Transverse colon (tissue), 4 donors: ENCODE measurements at places on chromosomes 16 and 17. TPM values are rescaled to one million over a fixed set of nuclear protein-coding genes. Genes with fewer than 3 reads are reported as not detected.

DNA sequence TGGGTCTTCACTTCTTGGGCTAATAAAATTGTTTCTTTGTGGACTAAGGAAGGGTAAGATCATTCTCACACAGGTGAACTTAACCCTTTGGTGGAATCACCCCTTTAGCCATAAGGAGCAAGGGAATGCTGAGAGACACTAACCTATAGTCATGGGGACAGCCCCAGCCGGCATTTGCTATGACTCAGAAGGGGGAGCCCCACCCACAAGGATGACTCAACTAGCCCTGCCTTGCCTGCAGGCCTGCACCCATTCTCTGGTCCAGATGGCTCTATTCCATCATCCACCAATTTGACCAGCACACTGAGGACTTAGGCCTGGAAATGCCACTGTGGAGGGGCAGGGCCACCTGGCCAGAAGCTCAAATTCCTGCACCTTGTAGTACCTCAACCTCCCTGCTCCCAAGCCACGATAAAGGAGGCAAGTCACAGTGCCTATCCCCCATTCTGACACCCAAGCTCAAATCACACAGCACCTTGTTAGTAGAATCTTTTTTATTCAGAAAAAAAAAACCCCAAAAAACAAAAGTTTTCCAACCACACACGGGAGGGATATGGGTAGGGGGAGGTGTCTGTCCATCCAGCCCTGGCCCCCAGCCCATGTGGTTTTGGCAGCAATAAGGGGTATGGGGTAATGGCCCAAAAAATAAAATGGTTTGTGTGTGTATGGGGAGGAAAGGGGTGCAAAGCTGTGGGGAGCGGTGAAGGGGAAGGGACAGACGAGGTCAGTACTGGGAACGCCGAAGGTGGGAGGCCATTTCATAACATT is 3.0 kb downstream of the PFN1 start:
- peak; percentile 88 for DNase-seq

- DNase-seq = no peak
Observed at GRCh38 chr16:59048876-59049275, 314.8 kb upstream of the GOT2 start.

DNA sequence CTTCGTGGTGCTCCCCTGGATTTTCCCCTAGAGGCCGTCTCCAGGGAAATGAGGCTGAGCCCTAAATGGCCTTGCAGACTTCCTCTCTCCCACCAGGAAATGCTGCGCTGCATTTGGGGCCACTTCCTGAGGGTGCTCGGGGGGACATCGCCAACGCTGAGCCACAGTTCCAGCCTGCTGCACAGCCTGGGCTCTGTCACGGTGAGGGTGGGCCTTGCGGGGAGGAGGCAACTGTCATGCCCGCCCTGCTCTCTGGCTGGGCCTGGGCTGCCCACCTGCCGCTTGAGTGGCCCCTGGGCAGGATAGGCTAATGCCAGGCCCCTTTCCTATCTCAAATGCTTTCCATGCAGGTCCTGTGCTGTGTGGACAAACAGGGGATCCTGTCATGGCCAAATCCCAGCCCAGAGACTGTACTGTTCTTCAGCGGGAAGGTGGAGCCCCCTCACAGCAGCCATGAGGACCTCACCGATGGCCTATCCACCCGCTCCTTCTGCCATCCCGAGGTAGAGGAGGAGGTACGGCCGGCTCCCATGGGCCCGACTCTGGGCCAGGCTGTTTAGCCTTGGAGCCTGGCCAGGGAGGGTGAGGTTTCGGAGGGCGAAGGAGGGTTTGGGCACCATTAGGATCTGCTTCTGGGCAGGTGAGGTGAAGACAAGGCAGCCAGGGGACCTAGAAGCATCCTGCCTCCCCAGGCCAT is 24.2 kb downstream of the CASKIN2 start:
- DNase-seq = no peak

DNA sequence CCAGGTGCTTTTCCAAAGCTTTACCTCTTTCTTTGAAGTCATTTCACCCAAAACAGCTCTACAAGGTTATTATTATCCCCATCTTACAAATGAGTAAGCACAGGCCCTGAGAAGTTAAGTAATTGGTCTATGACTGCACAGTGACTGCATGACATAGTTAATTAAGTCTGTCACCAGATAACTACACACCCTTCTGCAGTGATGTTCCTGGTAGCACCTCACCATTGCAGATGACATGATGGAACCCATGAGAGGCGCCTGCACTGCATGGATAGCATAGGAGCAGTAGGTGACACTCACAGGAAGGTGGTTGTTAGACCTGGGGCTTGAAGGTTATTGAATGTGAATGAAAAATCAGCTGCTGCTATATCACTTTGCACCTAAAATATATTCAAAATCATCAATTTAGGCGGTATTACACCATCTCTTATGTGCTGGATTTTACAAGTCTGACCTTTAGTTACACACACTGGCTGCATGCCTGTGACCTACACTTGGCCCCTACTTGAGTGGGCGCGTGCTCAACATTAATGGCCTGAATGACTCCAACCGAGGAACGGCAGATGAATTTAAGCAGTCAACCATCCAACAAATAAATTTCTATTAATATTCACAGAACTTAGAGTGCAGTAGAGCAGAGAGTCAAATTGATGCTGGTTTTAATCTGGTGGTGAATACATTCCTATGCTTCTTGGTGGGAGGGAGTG is 239.6 kb downstream of the CDH11 start:
- no peak for DNase-seq

DNA sequence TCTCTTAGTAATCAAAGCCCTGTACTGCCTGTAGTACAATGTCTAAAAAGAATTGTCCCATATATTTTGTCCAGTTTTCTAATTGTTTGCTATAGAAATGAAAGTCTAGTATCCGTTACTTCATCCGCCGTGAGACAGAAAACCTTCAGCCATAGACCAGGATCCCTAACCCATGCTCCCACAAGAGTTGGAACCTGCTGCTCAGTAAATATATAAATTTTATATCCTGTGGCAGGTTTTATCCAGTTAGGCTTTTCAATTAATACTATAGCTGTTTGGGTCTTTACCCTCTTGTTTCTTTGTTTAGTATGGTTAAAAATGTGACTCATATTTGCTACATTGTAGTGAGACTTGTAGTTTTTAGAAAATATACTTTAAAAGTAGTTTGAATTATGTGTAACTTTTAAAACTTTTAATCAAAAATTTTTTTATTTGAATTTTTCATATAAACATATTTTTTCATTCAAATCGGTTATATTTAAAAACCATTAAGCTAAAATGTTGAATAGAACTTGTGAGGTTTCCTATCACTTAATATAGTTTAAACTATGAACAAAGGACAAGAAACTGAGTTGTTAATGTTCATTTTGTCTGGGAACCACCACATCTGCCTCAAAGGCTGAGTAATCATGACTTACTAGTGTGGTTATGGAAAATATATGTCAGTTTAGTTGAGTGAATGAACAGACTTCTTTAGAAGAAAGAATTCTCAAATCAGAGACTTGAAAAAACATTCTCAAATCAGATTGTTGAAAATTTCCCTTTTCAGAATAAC is 54.8 kb downstream of the VMP1 start:
- no peak for DNase-seq

- DNase-seq = no peak
Observed at GRCh38 chr17:10613775-10614513, 43.2 kb downstream of the MYH3 start.

DNA sequence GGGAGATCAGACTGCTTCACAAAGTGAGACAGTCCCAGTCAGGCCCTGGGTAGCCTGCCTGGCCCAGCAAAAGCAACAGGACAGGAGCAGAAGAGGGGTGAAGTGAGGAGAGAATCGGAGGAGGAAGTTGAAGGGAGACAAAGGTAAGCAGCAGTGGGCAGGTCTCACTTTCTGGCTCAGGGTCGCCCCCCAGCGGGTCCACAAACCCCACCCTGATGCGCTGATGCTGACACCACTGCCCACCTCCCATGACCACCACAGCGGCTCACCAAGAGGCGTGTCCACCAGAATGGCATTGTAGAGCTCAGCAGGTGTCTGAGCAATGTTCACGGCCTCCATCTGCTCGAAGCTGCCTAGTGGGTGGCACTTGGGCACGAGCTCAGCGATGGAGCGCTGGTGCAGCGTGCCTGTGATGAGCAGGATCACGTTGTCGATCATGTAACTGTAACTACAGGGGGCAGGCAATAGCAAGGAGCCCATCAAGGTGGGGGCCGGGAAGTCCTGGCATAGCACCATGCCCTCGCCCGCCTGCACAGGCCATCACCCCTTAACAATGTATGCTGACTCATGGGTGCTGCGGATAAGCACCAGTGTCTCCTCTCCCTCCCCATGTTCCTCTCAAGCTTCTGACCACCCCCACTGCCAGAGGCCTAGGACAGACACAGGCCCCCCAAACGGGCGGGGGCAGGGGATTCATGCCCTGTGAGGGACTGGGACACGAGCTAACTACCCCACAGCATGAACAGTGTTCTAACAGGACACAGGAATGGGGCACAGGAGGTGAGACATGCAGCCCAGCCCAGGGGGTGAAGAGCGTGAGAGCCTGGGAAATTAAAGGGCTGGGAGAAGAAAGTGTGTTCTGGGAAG is 13.6 kb downstream of the HSD11B2 start:
- no peak for DNase-seq

DNA sequence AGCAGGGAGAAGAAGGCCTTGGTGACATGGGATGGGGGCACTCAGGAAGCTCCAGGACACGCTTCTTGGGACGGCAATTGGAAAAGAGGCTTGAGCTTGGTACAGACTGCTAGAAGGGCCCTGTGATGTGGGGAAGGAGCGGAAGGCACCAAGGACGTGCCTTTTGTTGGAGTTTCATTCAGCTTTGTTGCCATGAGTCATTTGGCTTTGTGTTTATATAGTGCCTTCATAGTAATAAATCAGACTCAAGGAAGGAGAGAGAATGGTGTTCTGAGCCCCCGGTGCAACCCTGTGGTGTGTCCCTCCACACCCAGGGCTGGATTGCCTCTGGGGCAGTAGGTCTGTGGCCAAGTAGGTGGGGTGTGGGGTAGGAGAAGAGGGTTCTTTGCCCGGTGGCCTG is 7.4 kb upstream of the TBX4 start:
- DNase-seq = no peak

Gene TP53TG3C
- total RNA-seq = not detected

GRCh38 chr16:88876942-88877526 is 10.6 kb upstream of the PABPN1L start:
- no peak for DNase-seq

Gene MYL11
- total RNA-seq = not detected

Gene CDRT4
- 93.5 TPM for total RNA-seq

DNA sequence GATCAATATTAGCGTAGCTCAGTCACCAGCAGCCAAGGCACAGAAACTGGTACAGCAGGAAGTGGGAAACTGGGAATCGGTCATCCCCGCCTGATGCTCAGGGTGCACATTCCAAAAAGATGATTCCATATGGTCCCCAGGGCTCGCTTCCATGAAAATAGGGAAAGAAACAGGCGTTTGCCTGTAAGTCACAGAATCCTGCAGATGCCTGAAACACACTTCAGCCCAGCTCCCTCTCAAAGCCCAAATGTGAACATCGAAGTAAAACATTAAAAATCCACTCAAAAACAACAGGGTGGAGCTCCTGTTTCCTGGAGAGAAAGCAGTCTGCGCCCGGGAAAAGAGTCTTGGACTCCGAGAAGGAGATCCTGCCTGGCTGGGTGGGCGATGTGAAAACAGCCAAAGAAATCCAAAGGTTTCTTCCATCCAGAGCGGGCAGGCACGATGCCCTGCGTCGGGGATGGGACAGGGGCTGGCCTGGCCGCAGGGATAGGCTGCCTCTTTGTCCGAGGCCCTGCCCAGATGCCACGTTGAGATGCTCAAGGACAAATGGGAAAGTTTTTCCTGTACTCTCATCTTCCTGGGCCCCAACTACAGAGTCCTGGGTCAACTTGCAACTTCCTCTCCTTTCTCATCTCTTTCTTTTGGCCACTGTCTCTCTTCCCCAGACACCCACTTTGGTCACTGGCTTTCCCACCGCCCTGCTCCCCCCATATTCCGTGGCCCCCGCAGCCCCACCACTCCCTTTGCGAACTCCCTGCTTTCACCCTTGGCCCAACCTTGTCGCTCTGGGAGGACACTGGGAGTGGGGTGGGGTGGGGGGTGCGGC is 743 bp downstream of the WIPI1 start:
- DNase-seq = peak; percentile 82

GRCh38 chr17:61460796-61461585 is 8.8 kb downstream of the TBX4 start:
- no peak for DNase-seq

GRCh38 chr17:147796-148740 is 10.7 kb downstream of the SCGB1C2 start:
- DNase-seq = no peak

Gene ANKRD40CL
- 86.0 TPM for total RNA-seq

GRCh38 chr17:5533486-5534315 is 47.3 kb downstream of the MIS12 start:
- no peak for DNase-seq

DNA sequence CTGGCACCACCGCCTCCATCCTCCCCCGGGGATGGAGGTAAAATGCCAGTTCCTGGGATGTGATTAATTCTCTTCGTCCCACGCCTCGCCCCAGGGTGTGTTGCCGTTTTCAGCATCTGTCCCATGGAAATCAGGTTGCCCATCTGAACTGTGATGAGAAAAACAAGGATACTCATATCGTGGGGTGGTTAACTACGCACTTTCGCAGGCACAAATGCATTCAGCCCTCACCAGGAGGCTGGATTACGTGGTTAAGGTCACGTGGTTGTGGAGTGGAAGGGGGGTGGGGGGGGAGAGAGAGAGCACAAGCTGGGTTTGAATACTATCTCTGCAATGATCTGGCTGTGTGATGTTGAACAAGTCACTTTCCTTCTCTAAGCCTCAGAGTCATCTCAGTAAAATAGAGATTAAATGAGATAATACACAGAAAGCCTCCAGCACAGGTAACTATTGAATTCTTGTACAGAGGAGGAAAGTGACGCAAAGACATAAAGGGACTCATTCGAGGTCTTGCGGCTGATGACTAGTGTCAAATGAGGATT is 74.7 kb downstream of the BMERB1 start:
- no peak for DNase-seq

GRCh38 chr17:64006361-64007088 is 8.4 kb downstream of the PRR29 start:
- no peak for DNase-seq
